Stimulated activated naive CD4-positive, alpha-beta T cell treated with Interleukin-2 at 50 U/mL for 16 hours (primary cell): ENCODE measurements at places on chromosomes 3 and 15.

DNA sequence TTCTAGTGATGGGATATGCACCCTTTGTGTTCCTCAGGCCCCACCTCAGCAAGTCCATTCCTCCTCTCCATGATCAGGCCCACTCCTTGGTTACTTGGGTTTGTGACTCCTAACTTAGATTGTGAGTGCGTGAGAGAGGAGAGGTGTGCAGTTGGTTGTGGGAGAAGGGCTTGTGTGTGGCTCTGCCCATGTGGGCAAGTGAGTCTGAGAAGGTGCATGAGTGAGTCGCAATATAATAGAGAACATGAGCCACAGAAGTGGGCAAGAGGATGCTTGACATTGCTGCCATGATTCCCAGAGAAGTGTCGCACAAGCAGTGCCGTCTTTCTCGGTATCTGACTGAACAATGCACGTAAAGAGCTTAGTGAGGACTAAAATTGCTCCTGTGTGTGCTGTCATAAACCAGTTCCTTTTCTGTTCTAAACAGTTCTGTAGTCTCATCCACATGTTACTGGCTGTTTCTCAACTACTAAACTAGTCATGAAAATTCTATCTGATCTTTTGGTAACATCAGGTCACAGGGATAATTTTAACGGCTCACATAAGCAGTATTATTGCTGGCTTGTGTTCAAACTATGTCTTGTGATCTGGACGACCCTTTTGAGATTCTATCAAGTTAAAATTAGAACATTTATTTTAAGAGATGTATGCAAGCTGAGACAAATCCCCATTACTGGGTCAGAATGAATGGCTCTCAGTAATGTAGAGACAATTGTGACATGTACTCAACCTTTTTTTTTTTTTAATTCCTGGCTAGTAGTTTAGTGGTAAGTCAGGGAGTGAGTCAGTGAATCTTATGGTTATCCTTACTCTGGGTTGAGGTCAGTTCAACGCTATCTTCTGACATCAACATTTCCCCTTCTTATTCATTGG is 25.6 kb downstream of the GYG1 start:
- no peak for DNase-seq

- no peak for DNase-seq
These were observed 52.3 kb upstream of the PRR20G start for GRCh38 chr3:127339928-127340861.

DNA sequence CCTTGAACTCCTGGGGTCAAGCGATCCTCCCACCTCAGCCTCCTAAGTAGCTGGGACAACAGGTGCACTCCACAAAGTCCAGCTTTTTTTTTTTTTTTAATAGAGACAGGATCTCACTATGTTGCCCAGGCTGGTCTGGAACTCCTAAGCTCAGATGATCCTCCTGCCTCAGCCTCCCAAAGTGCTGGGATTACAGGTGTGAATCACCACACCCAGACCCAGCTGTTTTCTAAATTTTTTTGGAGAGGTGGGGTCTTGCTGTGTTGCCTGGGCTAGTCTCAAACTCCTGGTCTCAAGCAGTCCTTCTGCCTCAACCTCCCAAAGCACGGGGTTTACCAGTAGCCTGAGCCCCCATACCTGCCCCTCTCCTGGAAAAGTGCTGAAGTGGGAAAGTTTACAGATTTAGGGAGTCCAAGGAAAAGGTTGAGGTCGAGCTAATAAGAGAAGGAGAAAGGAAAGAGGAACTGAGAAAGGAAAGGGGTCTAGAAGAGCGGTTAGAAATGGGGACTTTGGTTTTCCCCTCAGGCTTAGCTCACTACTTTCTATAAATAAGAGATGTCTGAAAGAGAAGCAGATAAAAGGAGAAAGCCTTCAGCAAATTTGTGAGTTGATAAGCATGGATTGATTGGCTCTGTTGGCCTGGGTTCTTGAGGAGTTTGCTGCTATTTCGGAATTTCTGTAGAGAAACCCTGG is 23.6 kb downstream of the UBE2E1 start:
- DNase-seq, result no peak

DNA sequence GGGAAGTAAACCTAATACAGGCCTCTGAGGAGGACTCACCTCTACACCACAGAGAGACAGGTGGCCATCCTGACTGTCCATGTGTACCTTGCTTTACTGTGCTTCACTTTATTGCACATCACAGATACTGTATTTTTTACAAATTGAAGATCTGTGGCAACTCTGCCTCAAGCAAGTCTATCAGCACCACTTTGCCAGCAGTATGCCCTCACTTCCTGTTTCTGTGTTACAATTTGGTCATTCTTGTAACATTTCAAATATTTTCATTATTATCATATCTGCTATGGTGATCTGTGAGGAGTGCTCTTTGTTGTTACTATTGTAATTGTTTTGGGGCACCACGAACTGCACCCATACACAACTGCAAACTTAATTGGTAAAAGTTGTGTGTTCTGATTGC is 78.0 kb downstream of the BBX start:
- DNase-seq, result no peak

- DNase-seq, result no peak
These were observed 958.8 kb downstream of the ZPLD1 start for GRCh38 chr3:103393395-103394186.

GRCh38 chr15:59995568-59996297 is 8.4 kb upstream of the FOXB1 start:
- no peak for DNase-seq

- no peak for DNase-seq
These were observed 556.6 kb downstream of the GABRG3 start for GRCh38 chr15:27527490-27528067.

- DNase-seq, result no peak
These were observed 115.1 kb downstream of the CDIN1 start for GRCh38 chr15:36694574-36694973.

GRCh38 chr3:134606033-134607025 is 44.5 kb downstream of the KY start:
- no peak for DNase-seq

DNA sequence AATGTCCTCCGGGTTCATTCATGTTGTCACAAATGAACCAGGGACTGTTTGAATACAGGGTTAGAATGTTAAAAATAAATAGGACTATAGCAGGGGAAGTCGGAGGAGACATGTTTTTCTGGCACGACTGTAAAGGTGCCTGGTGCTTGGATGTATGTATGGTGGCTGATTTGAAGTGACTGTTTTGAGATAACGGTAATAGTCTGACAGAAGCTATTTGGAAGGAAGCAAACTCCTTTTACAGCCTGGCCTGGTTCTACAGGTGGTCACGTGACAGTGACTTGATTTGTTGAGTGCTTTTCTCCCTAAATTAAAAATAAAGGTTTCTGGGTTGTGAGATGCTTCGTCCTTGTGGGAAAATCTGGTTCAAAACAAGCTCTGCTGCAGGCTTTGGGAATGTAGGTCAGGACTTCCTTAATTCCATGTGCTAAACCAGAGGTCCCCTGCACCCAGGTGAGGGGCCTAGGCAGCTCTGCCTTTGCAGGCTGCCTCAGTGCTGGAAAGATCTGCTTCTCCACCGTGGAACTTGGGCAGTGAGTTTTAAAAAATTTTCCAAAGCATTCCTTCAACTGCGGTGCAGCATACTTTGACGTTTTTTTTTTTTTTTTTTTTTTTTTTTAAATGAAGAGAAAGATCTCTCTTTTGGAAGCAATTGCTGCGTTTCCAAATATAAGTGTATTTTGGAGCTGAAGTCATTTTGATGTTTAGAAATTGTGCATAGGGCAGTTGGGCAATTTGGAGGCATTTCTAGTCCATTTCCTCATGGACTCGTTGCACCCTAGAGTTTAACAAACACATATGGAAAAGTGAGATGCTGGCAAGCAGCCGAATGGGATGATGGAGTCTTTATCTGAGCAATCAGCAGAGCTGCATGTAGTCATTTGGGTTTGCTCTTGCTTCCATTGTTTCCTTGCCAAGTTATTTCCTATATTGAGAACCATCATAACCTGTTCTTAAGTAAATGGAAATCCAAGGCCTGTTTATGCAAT is 30.9 kb downstream of the ITPR1 start:
- no peak for DNase-seq

- no peak for DNase-seq
These were observed 175.9 kb downstream of the OTOL1 start for GRCh38 chr3:161672478-161672877.

- no peak for DNase-seq
These were observed 161.7 kb downstream of the BBX start for GRCh38 chr3:107684431-107684925.

- DNase-seq, result no peak
These were observed 168.5 kb upstream of the TBC1D5 start for GRCh38 chr3:17910922-17911321.
